ENCODE measurements at places on chromosomes 4 and X.

DNA sequence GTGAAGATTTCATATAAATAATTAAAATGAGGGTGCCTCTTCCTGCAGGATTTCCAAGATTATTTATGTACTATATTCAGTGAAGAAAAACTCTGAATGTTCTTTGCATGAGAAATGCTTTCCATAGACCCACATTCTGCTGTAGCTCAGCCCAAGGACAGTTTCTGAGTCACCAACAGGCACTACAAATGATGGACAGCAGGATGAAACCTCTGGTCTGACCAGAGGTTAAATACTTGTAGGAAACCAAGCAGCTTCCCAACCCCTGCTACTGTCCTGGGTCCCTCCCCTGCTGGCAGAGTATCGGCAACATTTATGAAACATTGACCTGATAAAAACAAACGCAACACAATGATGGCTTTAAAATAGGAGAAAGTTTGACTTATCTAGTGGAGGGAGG, 73.1 kb downstream of the CXXC4 start:
- no peak for DNase-seq

GRCh38 chr4:145566768-145567167, 52.4 kb upstream of the MMAA start:
- no peak for DNase-seq

- DNase-seq = no peak
Measured at GRCh38 chr4:119221412-119221811, 8.9 kb downstream of the USP53 start.

DNA sequence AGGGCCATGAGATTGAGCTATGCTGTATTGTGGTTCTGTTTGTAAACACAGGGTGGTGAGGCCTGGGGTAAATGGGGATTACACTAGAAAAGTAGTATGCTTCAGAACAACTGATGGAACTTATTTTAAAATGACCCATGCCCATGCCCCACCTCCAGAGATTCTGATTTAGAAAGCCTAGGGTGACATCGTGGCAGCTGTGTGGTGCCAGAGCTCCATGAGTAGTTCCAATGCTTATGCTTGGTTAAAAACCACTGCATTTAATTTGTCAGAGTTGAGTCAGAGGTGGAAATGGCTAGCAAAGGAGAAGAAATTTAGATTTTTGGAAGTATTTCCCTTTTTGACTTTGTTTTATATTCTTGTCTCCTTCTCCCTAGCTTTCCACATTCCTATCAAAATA, 63.4 kb upstream of the PDE5A start:
- DNase-seq = no peak

- no peak for DNase-seq
Measured at GRCh38 chrX:23548164-23548563, 119.1 kb upstream of the PRDX4 start.

Measured in CD4-positive, alpha-beta T cell (primary cell).